ENCODE measurements at places on chromosomes 3 and 15.
A peak's percentile ranks its signal among the peaks of the same experiment; 100 is the strongest.

- DNase-seq: no peak
These were observed 103.3 kb downstream of the TPRA1 start for GRCh38 chr3:127487196-127487595.

DNA sequence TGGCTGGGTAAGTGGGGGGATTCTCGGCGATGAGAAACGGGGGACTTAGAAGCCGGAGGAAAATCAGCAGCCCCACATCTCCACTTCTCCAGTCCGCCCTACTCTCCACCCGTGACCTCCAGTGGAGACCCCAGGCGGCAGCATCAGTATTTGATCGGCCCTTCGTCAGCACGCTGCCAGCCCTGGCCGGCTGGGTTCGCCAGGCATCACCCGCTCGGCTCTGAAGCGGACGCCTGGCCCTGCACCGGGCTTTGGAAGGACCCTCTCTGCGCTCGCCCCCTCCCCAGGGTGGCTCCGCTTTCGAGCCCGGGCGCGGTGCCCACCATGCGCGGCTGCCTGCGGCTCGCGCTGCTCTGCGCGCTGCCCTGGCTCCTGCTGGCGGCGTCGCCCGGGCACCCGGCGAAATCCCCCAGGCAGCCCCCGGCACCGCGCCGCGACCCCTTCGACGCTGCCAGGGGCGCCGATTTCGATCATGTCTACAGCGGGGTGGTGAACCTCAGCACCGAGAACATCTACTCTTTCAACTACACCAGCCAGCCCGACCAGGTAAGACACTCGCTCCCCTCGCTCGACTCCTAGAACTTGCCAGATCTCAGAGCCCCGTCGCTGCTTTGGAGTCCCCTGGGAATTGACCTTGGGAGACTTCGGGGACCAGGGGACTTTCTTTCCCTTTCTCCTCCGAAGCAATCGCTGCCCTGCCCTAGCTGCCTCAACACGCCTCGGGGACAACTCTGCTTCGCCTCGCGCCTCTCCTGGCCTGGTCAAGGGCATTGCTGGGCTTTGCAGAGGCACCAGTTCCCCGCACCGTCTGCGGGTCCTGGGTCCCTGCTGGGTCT lies 561 bp downstream of the SIDT1 start:
- no peak for DNase-seq

DNA sequence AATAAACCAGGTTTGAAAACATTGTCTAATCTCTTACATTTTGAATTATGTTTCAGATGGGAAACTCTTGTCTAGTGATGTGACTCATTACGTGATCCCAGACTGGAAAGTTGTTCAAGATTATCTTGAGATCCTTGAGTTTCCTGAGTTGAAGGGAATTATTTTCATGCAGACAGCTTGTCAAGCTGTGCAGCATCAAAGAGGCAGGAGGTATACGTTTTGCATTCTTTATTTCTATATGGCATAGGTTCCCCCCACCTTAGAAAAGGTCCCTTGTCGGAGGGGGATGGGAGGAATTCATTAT lies 1.5 kb downstream of the DIS3L start:
- DNase-seq: peak; percentile 32

DNA sequence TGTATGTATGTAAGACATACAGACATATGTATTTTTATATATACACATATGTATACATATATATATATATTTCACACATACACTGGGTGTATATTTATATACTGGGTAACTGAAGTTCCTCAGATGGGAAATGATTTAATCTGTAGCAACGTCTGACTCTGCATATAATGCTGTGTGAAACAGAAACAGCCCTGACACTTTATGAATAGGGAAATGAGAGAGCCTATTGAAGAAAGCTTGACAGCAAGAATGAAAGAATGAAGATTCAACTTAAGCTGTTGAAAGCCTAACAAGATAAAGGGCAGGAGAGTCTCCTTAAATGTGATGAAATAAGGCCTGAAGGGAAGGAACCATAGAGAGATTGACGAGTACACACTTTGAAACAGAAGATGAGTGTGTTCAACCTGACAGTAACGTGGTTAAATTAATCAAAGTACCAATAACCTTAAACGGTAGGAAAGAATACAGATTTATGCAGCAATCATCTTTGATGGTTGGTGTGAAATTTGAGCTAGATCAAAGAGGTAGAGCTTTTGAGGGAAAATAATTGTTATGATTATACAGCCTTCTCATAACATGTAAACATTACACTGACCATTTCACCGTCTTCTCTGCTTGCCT lies 169.9 kb downstream of the MECOM start:
- DNase-seq: no peak

DNA sequence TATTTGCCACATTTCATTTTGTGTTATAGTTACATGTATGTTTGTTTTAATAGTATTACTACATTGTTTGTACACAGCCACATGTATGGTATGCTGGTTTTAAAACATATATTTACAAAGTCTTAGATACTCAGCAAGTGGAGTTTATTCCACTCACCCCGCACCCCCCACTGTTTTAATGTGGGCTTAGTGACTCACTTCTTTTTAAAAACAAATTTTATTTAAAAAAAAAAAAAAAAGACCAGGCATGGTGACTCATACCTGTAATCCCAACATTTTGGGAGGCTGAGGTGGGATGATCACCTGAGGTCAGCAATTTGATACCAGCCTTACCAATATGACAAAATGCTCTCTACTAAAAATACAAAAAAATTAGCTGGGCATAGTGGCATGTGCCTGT lies 26.9 kb upstream of the TJP1 start:
- peak; percentile 54 for DNase-seq

DNA sequence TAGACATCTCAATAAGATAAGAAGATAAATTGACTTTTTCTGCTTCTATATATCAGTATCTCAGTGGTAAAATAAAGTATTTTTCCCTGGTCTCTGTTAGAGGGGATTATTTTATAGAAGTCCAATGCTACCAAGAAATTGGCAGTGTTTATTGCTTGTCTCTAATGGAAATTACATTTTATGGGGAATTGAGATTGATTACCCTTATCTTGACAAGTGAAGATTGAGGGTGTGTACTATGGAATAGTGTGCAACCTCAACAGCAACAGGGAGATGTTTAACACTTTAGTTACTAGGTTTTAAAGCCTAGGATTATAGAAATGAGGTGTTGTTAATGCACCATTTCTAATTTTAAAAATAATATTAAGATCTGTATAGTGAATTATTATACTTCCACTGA lies 154.8 kb upstream of the ROBO1 start:
- DNase-seq: no peak

DNA sequence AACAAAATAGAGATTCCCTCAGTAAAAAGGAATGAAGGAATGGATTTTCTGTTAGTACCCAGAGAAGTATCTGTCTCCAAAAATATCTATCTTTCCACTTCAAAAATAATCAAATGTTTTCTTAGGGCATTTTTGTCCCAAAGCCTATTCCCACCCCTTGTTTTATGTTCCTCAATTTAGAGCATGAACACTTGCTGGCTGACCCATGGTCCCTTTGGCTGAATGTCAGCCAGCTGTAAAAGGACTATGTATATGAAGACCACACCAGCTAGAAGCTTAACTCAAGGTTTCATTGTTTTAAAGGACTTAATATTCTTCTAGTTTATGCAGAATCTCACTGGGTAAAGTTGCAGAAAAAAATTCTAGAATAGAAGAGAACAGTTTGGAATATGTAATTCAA lies 931.2 kb downstream of the MCTP2 start:
- DNase-seq: no peak

DNA sequence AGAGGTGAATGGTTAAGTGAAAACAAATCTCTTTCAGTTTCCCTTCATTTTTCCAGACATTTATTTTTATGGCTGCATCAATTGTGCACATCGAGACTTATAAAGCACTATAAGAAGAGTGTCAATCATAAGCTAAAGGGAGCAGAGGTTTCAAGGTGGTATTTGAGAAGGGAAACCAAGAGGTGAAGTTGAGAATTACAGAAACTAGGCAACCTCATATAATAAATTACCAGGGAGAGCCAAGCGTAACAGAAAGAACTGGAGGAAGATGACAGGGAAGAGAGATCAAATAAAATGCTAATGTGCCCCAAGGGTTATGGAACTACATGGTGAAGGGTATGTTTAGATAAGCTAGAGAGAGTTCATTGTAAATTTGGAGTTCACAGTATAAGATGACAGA lies 6.3 kb upstream of the CCDC54 start:
- DNase-seq: no peak

- no peak for DNase-seq
These were observed 257.1 kb upstream of the ROPN1 start for GRCh38 chr3:124249038-124249437.

DNA sequence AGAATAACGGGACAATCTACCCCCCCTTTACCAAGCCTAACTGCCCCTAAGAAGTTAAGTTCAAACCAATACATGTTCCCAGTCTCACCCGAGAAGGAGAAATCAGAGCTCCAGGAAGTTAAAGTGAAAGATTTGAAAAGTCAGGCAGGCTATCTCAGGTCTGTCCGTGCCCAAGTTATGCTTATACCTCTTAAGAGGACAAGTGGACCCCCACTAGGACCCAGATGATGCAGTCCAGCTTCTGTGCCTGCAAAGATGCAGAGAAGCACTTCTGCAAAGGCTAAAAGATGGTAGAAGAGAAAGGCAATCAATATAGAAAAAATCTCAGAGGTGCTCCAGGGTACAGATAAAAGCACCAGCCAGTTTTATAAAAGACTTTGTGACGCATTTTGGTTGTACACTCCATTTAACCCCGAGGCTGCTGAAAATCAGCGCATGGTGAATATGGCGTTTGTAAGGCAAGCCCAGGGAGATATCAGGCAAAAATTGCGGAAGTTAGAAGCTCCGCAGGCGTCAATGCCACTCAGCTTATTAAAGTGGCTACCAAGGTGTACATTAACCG lies 9.8 kb upstream of the SLC9C1 start:
- no peak for DNase-seq

DNA sequence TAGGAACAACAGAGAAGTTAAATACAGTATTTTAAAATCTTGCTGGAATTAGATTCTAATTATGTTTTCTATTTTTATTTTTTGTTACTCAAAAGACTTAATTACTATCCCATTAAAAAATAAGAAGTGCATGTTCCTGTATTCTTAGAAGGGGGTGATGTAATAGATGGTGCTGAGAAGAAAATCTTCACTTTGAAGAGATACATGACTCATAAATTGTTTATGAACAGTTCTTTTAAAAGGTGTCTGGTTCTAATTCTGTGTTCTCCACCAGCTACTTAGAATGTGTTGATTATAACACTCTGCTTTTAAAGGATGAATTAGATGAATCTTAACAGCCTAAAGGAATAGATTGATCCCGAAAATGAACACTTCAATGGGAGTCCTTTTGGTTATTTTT lies 8.2 kb downstream of the RCN2 start:
- no peak for DNase-seq

DNA sequence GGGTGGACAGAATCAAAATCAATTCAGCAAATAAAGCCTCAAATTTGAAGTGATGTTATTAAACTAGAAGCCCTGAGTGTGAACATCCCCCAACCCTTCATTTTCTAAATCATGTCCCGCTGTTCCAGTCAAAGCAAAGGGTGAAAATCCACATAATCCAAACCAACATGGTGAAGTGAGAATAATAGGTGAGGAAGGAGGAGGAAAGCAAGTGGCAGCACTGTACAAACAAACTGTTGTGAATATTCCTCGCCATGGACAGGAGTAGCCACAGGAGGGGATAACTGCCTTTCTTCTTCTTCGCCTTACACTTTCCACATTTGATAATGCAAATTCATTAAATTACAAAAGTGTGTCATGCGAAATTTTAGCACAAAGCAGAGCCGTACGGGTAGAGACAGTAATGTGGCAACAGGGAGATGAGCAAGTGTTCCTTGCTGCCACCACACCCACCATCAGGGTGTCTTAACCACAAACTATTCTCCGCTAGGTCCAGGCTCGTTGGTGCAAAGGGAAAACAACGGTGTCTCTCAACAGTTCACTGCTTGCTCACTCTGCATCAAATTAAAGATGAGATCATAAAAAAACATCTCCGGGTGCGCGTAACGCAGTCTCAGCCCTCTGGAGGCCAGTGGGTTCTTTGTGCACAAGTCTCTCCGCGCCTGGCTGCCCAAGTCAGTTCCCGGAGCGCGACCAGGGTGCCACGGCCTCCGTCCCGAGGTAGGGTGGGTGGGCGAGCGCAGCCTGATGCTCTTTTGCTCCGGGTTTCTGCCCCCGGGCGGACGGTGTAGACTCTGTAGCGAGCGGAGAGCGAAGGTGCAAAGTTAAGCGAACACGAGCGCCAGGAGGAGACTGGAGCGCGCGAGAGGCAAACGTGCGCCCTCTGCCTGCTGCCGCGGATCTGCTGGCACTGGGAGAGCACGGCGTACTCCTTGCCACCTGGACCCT lies 6.7 kb downstream of the EPHA3 start:
- peak; percentile 75 for DNase-seq

- DNase-seq: no peak
These were observed 41.0 kb upstream of the CMSS1 start for GRCh38 chr3:99776516-99777209.

DNA sequence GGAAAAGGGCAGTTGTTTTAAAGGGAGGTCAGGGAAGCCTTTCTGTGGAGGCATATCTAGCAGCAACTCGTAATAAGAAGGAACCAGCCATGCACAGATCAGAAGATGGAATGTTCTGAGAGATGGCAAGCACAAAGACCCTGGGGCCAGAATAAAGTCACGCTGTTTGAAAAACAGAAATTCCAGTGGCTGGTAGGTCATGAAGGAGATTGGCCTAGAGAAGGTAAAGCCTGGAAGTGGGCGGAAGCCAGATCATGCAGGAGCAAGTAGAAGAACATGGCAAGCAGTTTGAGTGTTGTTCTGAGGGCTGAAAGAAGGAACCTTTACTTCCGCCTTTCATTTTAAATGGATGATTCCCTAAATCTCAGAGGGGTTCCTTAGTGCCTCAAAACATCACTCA lies 208.1 kb upstream of the PPP2R3A start:
- no peak for DNase-seq

DNA sequence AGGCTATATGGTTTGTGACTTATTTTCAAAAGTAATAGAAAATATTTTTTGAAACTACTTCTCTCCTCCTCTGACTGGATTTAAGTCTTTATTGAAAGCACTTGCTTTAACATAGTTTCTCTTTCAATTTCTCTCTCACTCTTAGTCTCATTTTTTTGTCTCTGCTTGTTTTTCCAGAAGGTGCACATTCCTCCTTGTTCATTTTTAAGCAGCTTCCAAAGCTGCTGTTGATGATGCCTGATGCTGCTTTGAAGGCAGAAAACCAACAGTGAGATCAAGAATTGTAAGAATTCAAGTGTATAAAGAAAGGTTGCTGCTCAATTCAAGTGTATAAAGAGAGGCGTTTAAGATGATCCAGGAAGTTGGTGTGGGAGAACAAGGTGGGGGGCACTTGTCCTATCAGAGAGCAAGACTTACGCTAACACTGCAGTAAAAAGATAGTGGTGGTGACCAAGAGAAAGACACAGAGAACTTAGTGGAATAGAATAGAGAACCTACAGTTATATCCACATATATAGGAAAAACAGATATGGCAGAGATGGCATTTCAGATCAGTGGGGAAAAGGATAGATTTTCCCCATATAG lies 12.1 kb downstream of the NR2C2 start:
- DNase-seq: no peak

DNA sequence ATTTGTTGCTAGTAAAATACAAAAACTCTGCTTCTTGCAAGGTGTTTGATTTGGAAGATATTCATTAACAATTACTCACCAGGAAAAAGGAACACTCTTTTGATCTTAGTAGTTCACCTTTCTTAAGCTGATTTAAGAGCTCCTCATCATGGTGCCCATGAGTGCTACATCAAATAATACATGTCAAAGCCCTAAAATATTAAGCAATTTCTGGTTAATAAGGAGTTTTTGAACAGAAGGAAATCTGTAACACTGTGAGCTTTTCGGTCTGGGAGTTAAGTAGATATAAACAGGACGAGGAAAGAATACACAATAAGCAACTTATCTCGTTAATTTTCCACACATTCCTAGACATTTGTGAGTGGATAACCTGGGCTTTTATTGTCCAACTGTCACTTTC lies 83.9 kb upstream of the DCBLD2 start:
- DNase-seq: peak; percentile 43
